ENCODE measurements at places on chromosomes 3 and 15.

DNA sequence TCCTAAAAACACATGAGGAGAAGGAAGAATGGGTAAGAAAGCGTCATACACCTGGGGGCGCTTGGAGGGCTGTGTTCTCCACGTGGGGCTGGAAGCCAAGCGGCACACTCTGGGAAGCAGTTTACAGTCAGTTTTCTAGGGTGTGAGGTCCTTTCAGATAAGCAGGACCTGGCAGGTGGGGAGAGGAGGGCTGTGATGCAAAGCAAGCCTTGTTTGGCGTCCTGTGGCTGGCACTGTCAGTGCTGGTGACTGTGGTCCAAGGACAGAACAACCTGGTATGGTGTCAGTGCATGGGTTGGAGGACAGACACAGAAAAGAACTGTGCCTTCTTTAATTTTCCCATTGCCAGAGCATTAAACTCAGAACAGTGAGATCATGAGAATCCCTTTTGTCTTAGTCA, 260.7 kb upstream of the NR2E3 start:
- DNase-seq: no peak

DNA sequence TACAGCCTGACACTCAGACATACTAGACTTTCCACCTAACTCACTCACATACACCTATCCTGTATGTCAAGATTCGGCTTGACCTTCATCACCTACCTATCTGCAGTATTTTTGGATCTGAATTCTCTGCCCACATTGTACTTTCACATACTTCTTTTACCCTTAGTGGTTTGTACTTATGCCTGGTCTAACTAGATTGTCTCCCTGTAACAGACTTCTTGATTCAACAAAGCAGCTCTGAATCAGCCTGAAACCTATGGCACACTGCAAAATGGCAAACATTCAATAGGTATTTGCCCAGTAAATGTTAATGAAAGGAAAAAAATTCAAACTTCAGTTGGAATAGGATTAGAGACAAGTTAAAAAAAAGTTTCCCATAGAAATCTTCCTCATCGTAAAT, 106.5 kb downstream of the UBE3A start:
- DNase-seq: no peak

DNA sequence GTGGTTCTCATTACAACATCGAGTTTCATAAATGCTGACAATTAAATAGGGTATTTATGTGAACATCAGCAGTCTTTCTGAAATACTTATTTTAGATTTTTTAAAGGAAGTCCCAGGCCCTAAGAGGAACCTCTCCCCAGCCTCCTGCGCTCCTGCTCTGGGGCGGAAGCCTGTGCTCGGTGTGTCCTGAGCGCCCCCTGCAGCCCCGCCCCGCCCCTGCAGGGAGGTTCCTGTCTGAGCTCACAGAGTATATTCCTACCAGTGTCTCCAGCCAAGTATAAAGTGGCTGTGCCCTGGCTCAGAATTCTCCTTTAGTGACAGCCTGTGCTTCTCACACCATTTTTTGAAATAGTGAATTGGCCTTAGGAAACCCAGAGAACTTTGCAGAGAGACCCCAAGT, 567.9 kb downstream of the GOLGA6L6 start:
- DNase-seq: no peak

GRCh38 chr3:39147711-39148434, 5.5 kb downstream of the CSRNP1 start:
- no peak for DNase-seq

GRCh38 chr3:129836381-129837064, 57.0 kb downstream of the TMCC1 start:
- no peak for DNase-seq

- DNase-seq: no peak
Measured at GRCh38 chr3:117263745-117264144, 554.2 kb downstream of the TUSC7 start.

- no peak for DNase-seq
Measured at GRCh38 chr15:64112904-64113303, 17.1 kb downstream of the SNX1 start.

- DNase-seq: no peak
Measured at GRCh38 chr3:114974387-114974786, 172.7 kb downstream of the ZBTB20 start.

- DNase-seq: no peak
Measured at GRCh38 chr15:65369212-65369547, 8.6 kb downstream of the IGDCC3 start.

GRCh38 chr15:101000271-101000681, 81.1 kb downstream of the LRRK1 start:
- no peak for DNase-seq

- no peak for DNase-seq
Measured at GRCh38 chr3:43185983-43186314, 80.1 kb upstream of the POMGNT2 start.

DNA sequence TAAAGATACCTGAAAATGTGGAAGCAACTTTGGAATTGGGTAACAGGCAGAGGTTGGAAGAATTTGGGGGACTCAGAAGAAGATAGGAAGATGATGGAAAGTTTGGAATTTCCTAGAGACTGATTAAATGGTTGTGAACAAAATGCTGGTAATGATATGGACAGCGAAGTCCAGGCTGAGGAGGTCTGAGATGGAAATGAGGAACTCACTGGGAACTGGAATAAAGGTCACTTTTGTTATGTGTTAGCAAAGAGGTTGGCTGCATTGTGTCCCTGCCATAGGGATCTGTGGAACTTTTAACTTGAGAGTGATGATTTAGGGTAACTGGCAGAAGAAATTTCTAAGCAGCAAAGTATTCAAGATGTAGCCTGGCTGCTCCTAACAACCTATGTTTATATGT, 13.0 kb downstream of the MITF start:
- no peak for DNase-seq
